Astrocyte of the cerebellum (primary cell): ENCODE measurements at places on chromosomes 6 and 20.

GRCh38 chr6:114862064-114862463 is 519.2 kb upstream of the HS3ST5 start:
- DNase-seq, result no peak

GRCh38 chr6:20292905-20293304 is 80.6 kb upstream of the MBOAT1 start:
- DNase-seq, result no peak

DNA sequence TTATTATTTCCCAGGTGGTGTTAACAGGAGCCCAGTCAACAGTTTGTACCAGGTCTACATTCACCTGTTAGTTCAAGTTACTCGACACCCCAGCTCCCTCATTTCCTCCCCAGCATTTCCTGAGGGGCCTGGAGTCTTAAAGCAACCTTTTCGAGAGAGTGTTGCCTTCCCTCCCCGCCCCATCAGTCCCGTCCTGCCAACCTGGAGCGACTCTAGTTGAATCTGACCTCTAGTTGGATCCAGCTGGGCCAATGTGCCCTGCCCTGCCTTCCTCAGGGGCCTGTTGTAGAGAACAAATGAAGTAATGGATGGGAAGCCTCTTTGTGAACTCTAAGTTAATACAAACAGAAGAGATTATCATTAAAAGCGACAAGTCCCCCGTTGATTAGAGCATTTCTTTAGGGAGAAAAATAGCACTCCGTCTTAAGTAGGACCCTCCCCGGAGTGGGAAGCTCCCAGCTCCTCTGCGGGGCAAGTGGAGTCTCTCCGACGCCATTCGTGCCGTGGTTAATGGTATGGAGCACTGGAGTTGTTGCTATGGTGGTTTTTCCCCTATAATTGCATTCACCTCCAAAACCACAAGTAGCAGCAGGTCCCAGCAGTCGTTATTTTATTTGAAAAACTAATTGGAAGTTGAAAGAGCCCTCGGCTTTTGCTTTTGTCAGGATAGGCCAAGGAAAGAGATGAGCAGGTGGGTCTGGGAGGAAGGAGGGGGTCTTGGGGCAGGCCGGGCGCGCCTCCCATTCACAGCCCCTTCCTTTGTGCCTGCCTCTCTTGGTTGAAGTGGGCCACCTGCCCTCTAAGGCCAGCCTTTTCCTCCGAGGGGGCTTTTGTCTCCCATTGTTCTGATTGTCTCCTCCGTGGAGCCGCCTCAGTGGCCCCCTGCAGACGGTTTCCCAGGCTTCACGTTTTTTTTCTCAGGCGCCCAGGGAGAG is 16.1 kb downstream of the GHRH start:
- no peak for DNase-seq

GRCh38 chr6:20652299-20653084 is 118.2 kb downstream of the CDKAL1 start:
- no peak for DNase-seq

- DNase-seq, result no peak
These were observed 3.2 kb downstream of the SLC22A23 start for GRCh38 chr6:3453413-3454272.
